ENCODE measurements at places on chromosomes 3 and 15. TPM values are rescaled to one million over a fixed set of nuclear protein-coding genes. Genes with fewer than 3 reads are reported as not detected.

Gene COL6A5
- not detected for total RNA-seq

Gene KIF7
- total RNA-seq = 13.9 TPM

Gene PRICKLE2
- total RNA-seq = 48.2 TPM

Gene ROPN1
- total RNA-seq = not detected

Measured in chondrocyte (in vitro differentiated cells).